ENCODE measurements at places on chromosomes 16 and 17.

- no peak for DNase-seq
These were observed 165.3 kb upstream of the ZNF267 start for GRCh38 chr16:31708348-31708747.

GRCh38 chr17:63436523-63437110, 9.5 kb downstream of the CYB561 start:
- no peak for DNase-seq

- no peak for DNase-seq
These were observed 1.9 kb downstream of the CBX2 start for GRCh38 chr17:79779661-79780365.

DNA sequence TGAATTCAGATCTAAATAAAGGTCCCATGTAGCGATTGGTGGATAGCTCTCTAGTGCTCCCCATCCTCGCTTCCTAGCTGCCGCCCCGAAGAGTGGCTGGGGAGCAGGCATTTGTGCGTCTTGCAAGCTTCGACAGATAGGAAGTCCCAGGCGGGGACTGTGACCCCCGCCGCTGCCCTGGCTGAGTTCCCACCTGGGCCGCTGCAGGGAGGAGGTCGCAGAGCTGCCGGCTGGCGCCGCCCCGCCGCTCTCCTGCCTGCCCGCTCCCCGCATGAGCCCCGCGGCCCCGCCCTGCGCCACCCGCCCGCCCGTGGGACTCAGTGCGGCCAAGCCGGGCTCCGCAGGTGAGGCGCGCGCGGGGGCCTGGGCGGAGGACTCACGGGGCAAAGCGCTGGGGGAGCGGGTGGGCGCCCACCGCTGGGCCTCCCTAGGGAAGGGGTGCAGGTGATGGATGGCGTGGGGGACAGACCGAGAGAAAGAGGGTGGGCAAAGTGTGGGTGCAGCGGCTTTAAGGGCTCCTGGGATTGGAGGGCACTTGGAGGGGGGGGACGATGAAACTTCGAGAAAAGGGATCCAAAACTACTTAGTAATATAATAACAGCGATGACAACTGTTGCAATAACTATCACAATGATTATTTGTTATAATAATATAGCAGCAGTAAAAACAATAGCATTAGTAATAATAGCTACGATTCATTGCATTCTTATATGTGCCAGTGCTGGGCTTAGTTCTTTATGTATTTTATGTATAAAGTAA, at the start of gene OTOA:
Gene OTOA, plus strand, starts transcription at position 80 of the 759 bp plus-strand sequence. CDS start 14,547 bp downstream, outside the sequence.
- DNase-seq: no peak

- DNase-seq: no peak
These were observed 363.4 kb downstream of the C16orf95 start for GRCh38 chr16:86953631-86954391.

- no peak for DNase-seq
These were observed 26.7 kb downstream of the TRIM25 start for GRCh38 chr17:56887105-56887504.
